Stimulated activated CD4-positive, alpha-beta T cell treated with anti-CD3 and anti-CD28 coated beads, Interleukin-4, amount 100 ng/mL, for 4 hours (primary cell): ENCODE measurements at places on chromosomes 1 and 21.
A peak's percentile ranks its signal among the peaks of the same experiment; 100 is the strongest.

DNA sequence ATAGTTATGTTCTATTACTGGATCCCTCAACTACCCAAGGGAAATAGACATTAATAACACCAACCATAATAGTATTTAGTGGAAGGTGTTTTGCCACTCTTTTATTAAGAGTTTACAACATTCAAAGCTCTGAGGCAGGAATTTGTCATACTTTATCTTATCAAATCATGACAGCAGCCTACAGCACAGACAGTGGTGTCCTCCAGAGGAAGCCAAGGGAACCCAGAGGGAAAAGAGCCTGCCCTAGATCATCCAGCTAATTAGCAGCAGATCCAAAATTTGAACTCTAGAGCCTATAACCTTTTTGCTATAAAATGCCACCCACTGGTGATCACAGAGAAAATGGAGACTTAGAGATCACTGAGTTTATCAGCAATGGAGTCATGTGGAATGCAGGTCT, 18.2 kb downstream of the VAV3 start:
- DNase-seq, result no peak

DNA sequence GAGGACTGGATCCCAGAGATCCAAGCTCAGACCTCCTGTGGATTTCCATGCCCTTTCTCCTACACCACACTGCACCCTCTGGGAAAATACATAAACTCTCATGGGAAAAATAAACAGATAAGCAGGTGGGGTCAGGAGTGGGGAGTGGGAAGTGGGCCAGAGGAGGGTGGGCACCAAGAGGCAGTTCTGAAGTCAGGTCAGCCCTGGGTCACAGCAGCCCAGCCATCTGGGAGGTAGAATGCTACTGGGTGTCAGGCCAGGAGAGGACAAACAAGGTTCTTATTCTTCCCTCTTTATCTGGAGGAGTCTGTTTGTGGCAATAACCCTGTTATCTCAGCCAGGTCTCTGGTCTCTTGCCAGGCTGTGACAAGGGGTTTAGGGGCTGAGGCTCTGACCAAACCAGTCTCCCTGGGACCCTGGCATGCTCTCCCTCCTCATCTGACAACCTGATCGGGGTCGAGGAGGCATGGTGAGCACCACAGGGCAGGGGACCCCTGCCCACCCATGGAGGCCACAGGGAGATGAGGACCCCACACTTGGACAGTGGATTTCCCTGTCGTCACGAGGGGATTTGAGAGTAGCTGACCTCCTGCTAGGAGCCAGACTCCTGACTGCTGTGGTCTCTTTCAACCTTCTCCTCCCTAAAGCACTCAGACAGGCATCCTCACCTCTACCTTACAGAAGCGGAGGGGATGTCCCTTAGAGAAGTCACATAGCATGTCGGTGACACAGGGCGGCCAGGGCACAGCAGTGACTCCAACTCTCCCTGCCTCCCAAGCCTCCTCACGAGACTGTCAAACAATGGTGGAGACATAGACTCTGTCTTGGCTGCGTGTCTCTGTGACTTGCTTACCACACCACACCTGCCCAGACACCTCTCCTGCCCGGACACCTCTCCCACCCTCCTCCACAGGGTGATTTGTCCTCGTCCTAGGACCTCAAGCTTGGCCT, 51.3 kb upstream of the IFFO2 start:
- DNase-seq, result no peak

DNA sequence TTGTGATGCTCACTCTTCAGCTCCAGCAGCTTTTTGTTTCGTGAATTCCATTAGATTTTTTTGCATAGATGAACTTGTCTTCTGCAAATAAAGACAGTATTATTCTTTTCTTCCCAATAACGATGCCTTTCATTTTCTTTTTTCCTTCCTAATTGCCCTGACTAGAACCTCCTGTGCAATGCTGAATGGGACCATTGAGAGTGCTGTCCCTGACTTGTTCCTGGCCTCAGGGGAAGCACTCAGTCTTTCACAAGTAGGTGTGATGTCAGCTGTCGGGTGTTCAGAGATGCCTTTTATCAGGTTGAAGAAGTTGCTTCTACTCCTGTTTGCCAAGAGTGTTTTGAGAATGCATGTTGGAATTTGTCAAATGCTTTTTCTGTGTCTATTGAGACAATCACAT, 64.3 kb upstream of the ADARB1 start:
- no peak for DNase-seq

DNA sequence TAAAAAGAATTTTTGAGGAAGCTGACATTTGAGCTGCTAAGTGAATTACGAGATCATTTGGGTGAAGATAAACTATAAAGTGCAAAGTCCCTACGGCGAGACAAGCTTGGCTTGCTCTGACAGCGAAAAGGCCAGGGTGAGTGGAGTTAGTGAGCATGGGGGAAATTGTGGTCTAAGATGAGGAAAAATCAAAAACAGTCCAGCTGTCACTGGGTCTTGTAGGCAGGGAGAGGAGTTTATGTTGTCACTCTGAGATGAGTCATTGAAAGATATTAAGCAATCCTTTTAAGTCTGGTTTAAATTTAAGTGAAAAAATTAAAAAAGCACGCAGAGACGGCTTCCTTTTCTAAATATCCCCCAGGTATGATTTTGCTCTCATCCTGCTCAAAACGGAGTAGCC, 601.9 kb downstream of the MRPL39 start:
- DNase-seq, result no peak

DNA sequence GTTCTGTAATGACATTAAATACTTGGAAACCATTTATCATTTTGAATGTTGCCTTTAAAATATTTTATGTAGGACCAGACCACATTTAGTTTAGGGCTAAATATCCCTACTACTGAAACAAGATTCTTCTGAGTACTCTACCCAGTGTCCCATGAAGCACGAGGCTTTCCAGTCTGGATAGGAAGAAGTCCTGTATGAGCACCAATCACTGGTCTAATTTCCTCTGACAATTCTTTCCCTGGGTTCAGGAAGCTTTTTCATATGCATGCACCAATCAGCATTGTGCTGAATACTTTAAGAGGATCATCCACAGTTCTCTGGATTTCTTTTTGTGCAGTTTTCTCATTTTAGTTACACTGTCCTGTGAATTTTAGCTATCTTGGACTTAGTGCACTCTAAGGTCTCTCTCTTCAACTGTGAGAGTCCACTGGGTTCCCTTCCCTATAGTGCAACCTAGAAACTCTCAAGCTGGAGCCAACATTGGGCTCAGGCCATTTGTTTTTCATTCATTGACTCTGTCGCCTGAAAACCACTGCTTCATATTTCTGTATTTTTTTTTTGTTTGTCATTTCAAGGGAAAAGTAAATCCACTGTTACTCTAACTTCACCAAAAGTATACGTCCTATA, 45.9 kb downstream of the TUT4 start:
- DNase-seq, result no peak

GRCh38 chr1:110864287-110864686, 8.7 kb upstream of the CD53 start:
- DNase-seq, result no peak

GRCh38 chr1:228207381-228207810, 448 bp upstream of the OBSCN start:
- DNase-seq, result no peak

GRCh38 chr1:39196244-39197215, 8.0 kb upstream of the MACF1 start:
- peak; percentile 69 for DNase-seq

GRCh38 chr1:12661606-12662219, 17.8 kb downstream of the AADACL4 start:
- DNase-seq, result no peak

DNA sequence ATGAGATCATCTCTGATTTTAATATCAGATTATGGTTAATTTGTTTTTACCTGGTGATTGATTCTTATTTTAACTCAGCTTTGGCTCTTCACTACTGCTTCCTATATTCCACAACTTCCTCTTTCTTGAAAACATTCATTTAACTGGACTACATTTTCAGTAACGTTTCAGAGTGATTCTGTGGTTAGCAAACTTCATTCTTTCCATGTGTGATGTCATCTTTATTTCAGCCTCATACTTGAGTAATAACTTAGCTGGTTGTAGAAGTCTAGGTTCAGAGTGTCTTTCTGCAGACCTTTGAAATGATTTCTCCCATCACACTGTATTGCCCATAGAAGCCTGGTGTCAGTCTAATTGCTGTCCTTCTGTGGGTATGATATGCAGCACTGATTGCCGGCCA, 36.0 kb upstream of the SLC35F3 start:
- DNase-seq, result no peak

GRCh38 chr21:41520560-41521442, 12.8 kb upstream of the TMPRSS2 start:
- no peak for DNase-seq

DNA sequence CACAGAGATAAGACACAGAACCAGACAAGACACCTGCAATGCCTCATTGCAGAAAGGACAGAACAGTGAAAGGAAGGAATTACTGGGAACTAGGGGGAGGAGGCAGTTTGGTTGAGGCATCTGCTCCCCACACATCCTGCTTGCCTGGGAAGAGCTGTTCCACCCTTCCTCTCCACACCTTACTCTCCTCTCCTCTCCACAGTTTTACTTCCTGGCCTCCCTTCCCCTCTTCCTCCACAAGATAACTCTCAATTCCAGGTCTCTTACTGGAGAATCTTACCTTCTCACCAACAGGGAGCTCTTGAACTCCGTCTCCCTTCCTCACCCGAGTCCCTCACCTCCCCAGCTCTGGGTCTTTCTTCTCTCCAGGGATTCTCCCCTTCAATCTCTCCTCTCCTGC, 2.1 kb downstream of the ELOVL1 start:
- no peak for DNase-seq
